ACHN (cell line): ENCODE measurements at places on chromosomes 1 and 21.

DNA sequence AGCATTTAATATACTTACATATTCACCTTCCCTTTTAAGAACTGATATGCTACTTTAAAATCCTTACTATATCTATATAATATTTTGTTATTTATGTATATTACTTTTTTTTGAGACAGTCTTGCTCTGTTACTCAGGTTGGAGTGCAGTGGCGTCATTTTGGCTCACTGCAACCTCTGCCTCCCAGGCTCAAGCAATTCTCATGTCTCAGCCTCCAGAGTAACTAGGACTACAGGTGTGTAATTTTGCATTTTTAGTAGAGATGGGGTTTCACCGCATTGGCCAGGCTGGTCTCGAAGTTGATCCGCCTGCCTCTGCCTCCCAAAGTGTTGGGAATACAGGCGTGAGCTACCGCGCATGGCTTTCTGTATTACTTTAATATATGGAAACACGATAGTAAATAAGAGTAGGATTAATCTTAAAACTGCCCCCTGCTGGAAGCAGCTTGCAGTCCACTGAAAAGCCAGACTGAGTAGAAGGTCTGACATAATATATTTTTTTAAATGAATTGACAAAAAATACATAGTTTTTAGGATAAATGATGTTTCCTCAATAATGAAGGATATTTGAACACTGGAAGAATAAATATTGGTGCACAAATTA lies 24.4 kb downstream of the RCAN3 start:
- peak; percentile 31 for DNase-seq

DNA sequence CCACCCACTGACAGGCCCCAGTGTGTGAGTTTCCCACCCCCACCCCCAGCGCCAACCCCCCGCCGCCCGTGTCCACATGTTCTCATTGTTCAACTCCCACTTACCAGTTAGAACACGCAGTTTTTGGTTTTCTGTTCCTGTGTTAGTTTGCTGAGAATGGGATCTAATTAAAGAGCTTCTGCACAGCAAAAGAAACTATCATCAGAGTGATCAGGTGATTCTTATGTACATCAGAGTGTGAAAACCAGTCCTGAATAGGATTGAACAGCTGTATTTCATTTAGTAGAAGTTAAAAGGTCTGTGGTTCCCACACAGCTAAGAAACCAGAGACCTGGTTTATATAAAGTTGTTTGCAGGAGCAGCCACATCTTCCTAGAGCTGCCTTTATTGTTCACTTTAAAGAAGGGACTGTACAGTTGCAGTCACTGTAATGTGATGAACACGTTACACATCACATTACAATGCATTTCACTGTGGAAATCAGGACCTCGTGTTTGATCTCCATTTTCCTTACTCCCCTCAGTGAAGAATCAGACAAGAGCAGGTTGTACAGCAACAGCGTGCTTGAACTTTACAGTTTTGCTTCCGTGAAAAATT lies 1.2 kb downstream of the GBP6 start:
- no peak for DNase-seq

DNA sequence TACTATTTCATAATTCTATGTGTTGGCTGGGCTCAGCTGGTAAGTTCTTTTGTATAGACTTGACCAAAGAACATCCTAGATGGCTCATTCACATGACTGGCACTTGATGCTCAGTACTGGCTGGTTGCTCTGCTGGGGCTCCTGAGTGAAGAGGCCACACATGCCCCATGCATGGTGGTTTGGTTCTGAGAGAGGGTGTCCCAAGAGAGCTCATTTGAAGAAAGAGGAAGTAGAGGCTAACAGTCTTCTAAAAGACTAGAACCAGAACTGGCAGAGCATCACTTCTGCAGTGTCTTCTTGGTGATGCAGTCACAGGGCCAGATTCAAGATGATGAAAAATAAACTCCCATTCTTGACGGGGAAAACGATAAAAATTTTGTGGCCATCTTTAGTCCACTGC lies 5.2 kb upstream of the BACH1 start:
- DNase-seq = no peak

DNA sequence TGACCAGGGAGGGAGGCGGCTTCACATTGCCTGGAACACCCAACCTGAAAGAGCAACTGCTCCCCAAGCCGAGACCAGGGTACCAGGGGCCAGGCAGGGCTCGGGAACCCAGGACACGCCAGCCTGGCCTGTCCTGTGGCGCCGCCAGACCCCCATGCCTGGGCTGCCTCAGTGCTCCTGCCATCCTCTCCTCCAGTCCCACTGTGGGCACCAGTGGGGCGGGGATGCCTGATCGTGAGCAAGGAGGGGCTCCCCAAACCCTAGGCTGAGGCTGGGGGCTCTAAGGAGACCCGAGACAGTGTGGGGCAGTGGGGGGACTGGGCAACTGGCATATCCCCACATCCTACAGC lies 45.1 kb downstream of the WNT9A start:
- no peak for DNase-seq

- no peak for DNase-seq
Measured at GRCh38 chr1:18253093-18253492, 145.5 kb downstream of the IGSF21 start.

DNA sequence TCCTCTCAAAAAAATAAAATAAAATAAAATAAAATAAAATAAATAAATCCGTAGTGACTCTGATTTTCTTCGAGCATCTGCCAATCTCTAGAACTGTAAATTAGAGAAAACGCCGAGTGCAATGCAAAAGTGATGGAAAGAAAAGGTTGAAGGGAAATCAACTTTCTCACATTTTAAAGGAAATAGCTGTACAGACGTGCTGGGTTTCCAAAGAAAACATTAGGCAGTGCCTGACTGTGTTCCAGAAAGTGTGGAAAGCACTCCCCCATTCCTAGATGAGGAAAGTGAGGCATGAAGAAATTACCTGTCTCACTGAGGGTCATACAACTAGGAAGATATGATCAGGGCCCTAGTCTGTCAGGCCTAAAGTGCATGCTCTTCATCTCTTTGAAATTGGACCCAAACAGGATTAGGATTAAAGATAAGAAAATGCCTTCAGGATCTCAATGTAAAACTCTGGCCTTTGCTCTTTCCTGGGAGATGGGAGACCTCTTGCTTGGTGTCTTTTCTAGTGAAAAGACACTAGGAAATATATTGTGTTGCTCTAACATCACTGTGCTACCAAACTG lies 1.8 kb upstream of the PTPN14 start:
- DNase-seq = no peak

DNA sequence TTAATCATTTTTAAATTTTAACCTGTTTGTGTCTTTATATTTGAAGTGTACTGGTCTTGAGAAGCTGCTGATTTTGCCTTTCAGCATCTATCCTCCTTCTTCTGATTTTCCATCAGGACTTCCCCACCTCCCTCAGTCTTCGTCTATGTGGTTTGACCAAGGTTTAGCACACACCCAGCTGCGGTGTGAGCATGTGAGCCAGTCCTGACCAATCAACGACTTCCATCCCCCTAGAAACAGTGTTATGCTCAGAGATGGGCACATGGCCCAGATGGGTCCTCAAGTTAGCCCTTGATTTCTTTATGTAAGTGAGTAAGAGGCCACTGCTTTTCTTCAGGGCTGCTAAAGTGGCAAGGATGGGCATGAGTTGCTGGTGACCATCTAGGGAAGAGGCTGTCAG lies 190.8 kb downstream of the MATN1 start:
- DNase-seq = no peak

- DNase-seq = peak; percentile 36
Measured at GRCh38 chr1:201686714-201687455, 142.1 kb upstream of the IPO9 start.

DNA sequence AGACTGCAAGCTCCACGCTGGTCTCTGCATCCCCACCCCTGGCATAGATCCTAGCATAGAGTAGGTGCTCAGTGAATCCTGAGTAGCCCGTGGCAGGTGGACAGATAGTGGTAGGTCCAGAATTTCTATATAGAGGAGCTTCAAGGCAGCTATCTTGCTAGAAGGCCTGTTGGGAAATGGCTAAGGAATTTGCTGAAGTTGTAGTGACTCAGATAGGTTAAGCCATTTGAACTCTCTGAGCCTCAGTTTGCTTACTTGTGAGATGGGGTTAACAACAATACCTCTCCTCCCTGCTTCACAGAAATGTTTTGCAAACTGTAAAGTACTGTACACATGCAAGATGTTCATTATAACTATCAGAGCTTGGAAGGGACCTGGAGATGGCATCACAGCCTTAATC lies 23.4 kb upstream of the EPHB2 start:
- DNase-seq = no peak

DNA sequence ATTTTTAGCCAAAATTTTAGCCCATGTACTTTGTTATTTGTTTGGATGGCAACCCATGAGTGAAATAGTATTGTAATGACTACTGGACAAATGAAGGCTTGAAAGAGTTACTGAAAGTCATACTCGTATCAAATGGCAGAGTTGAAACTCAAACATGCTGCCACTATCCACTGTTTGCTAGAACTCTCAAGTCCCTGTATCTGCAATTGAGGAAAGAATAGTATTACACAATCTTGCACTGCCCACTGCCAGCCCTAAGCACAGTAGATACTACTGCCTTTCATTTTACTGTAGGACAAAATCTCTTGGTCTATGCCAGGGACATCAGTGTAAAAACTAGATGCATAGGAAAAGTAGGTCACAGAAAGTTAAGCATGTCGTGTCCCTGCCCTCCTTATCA lies 581.1 kb upstream of the PLXNA2 start:
- no peak for DNase-seq

GRCh38 chr1:247530785-247531184 lies 5.5 kb downstream of the OR2C3 start:
- DNase-seq = no peak

DNA sequence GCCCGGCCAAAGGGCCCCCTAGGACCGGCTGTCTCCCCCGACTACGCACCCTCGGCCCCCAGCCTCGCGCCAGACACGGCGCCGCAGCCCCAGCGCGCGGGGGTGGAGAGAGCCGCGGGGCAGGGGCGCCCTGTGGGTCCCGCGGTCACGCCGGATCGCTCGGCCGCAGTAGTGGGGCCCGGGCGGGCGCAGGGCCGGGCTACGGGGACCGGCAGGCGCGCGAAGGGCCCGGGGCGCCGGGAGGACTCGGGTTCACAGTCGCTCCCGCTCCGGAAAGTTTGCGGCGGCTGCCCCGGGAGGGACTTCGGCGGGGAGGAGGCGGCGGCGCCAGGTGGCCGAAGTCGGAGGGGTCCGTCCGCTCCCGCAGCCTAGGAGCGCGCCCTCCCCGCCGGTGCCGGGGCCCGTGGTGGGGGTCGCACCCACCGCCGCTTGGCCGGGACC lies 7.1 kb upstream of the ZNF669 start:
- no peak for DNase-seq

- DNase-seq = no peak
Measured at GRCh38 chr1:17188889-17189631, 15.9 kb upstream of the PADI1 start.

DNA sequence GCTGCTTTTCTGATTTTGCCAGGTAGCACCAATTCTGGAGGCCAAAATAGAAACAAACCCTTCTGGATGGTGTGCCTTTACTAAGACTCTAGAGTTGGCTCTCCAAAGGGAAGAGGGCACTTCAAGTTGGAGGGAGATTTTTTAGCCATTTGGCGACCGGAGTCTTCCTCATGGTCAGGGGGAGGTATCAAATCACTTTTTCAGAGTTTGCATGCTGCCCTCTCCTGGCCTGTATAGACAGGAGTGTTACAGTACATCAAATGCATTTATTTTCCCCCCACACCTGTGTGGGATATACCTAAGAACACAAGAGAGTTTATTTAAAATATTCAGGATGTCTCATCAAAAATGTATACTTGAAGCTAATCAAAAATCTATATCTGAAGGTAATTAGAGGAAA lies 3.2 kb downstream of the GREM2 start:
- peak; percentile 50 for DNase-seq

DNA sequence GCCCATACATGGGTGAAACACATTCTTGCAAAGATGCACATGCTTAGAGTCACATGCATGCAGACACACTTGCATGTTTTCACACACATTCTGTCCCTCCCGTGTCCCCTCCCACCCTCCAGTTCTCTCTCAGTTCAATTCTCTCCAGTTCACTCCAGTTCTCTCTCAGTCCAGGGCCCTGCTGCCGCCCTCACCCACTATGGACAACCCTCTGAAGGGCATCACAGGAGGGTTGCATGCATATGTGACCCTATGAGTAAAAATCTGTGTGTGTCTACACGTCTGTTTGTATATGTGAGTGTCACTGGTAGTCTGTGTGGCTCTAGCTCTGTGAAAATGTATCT lies 21.8 kb upstream of the ADGRB2 start:
- DNase-seq = no peak

DNA sequence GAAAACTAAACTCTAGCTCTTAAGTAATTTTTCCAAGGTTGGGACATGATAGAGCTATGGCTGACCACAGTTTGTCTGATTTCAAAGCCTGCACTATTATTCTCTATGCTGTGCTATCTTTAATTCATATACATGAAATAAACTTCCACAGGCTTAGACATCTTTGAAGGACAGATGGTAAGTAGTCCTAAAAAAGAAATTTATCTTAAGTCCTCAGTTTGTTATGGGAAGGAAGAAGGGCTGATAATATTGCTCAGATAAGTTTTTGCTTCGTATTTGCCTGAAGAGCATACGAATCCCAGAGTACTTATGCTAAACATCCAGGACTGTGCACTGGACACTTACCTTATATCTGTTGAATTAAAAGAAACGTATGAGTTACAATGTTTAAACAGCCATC lies 39.6 kb downstream of the VCAM1 start:
- DNase-seq = no peak

- no peak for DNase-seq
Measured at GRCh38 chr1:168535536-168535935, 8.3 kb downstream of the XCL2 start.
